PC-3 (cell line): ENCODE measurements at places on chromosomes 7 and 10.

GRCh38 chr7:54946764-54947163 is 72.1 kb upstream of the EGFR start:
- peak; percentile 69 for DNase-seq

DNA sequence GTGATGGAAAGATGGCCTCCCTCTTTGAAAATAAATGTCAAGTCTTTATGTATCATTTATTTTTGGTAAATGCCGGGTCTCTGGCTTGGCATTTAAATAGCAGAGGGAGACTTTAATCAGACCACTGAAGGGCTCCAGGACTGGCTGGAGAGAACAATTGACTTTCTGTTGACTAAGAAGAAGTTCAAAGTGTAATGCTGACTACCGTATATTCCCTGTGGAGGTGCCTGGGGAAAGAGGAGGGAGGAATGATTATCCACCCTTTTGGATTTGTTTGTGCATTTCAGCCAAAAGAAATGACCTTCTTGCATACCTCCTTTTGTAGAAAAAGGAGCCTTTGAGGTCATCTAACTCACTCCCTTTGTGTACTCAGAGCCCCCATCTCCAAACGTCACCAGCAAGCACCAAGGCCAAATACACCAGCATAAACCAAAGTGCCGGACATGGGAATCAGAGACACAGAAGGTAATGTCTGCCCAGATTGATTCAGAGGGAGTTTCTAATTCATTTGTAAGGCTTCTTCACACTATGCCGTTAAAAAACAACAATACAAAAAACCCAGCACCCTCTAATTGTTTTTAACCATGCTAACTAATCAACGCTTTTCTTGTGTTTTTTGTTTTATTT is 75.2 kb downstream of the PRLHR start:
- DNase-seq: no peak

- no peak for DNase-seq
Measured at GRCh38 chr7:33596686-33597085, 308.7 kb upstream of the BMPER start.

GRCh38 chr10:18149196-18149800 is 9.1 kb downstream of the CACNB2 start:
- no peak for DNase-seq

- DNase-seq: no peak
Measured at GRCh38 chr10:64211466-64211865, 690.3 kb downstream of the REEP3 start.

- DNase-seq: peak; percentile 36
Measured at GRCh38 chr10:43809211-43809930, 160.7 kb upstream of the ZNF32 start.
